ENCODE measurements at places on chromosomes 3 and 15. TPM values are rescaled to one million over a fixed set of nuclear protein-coding genes. Genes with fewer than 3 reads are reported as not detected.

Gene ARPIN
- not detected for total RNA-seq

- no peak overlapping the region for H3K27ac ChIP-seq
- peaks cover 46% of the 10 kb centered on the region for H3K27me3 ChIP-seq
- H3K4me1 ChIP-seq, result peaks cover 2% of the 10 kb centered on the region
- no peaks in the 10 kb centered on the region for H3K36me3 ChIP-seq
Measured at GRCh38 chr15:65069179-65069578, 1.4 kb upstream of the RASL12 start.

GRCh38 chr3:61236556-61236955 is 14.7 kb downstream of the FHIT start:
- no peaks in the 10 kb centered on the region for H3K36me3 ChIP-seq
- H3K4me3 ChIP-seq, result no peak overlapping the region
- H3K27me3 ChIP-seq, result no peaks in the 10 kb centered on the region
- no peak overlapping the region for H3K27ac ChIP-seq
- peaks cover 4% of the 10 kb centered on the region for H3K4me1 ChIP-seq
- DNase-seq, result no peak

- H3K4me1 ChIP-seq, result peaks cover 23% of the 10 kb centered on the region
- DNase-seq, result no peak
- H3K27me3 ChIP-seq, result no peaks in the 10 kb centered on the region
- H3K4me3 ChIP-seq, result no peak overlapping the region
- peaks cover 2% of the 10 kb centered on the region for H3K36me3 ChIP-seq
- no peak overlapping the region for H3K27ac ChIP-seq
Measured at GRCh38 chr3:43159131-43159875, 53.4 kb upstream of the POMGNT2 start.

DNA sequence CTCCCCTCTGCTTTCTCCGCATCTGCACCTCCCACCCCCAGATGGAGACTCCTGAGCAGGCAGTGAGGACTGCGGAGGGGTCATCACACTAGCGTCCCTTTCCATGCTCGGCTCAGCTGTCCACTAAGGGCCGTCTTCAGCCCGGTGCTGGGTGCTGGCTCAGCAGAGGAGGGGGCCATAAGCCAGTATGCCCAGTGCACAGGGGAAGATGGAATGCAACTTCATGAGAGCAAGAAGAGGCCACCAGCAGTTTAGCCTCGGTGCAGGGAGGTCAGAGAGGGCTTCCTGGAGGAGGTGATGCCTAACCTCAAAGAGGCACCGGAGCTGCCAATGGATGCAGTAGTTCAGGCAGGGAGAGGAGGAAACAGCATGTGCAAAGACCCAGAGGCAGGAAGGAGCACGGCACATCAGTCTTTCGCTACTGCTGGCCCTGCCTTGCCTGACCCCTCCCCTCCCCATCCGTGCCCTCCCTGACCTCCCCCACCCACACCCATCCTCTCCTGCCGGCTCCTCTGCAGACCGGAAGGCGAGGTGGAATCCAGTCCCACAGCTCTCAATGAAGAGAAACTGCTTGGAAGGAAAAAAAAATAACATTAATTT is 15.2 kb upstream of the PLXND1 start:
- no peak for DNase-seq
- no peak overlapping the region for H3K4me3 ChIP-seq
- H3K36me3 ChIP-seq, result no peaks in the 10 kb centered on the region
- H3K27ac ChIP-seq, result no peak overlapping the region
- peaks cover 14% of the 10 kb centered on the region for H3K4me1 ChIP-seq

DNA sequence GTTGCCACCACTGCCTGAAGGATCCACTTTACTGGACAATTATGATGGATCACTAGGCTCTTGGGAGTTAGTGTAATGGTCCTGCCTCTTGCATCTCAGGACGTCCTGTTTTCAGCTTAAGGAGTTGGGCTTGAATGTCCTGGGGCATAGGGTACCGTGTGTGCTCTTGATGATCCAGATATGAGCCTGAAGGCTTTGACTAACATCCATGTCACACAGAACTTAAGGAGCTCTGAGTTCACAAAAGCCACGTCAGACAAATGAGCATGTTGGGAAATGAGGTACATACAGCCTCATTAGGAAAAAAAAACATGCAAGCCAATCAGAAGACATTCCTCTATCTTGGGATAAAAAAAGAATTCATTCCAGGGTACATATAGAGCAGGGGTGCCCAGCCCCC is 40.8 kb downstream of the CA12 start:
- H3K4me3 ChIP-seq, result no peak overlapping the region
- no peak for DNase-seq
- peaks cover 2% of the 10 kb centered on the region for H3K4me1 ChIP-seq
- peaks cover 15% of the 10 kb centered on the region for H3K27me3 ChIP-seq

GRCh38 chr3:165389064-165389463 is 192.9 kb upstream of the SLITRK3 start:
- H3K27ac ChIP-seq, result no peak overlapping the region
- H3K4me1 ChIP-seq, result no peaks in the 10 kb centered on the region
- no peak for DNase-seq
- H3K4me3 ChIP-seq, result no peak overlapping the region

- H3K4me3 ChIP-seq, result no peak overlapping the region
- DNase-seq, result no peak
- no peaks in the 10 kb centered on the region for H3K27me3 ChIP-seq
- no peaks in the 10 kb centered on the region for H3K36me3 ChIP-seq
- no peaks in the 10 kb centered on the region for H3K4me1 ChIP-seq
- no peak overlapping the region for H3K27ac ChIP-seq
Measured at GRCh38 chr3:156859578-156859977, 33.4 kb downstream of the LEKR1 start.

DNA sequence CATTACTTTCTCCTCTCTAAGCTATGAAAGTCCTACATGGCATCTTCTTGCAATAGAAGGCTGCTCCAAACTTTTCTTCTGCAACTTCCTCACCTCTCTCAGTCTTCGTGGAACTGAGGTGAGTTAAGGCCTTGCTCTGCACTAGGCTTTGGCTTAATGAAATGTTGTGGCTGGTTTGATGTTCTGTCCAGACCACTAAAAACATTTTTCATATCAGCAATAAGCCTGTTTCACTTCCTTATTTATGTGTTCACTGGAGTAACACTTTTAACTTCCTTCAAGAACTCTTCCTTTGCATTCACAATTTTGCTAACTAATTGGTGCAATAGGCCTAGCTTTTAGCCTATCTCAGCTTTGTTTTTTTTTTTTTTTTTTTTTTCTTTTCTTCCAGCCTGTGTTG is 335.3 kb upstream of the NECTIN3 start:
- DNase-seq, result no peak
- no peak overlapping the region for H3K4me3 ChIP-seq
- H3K36me3 ChIP-seq, result peaks cover 2% of the 10 kb centered on the region
- H3K27ac ChIP-seq, result no peak overlapping the region
- H3K4me1 ChIP-seq, result peaks cover 4% of the 10 kb centered on the region

DNA sequence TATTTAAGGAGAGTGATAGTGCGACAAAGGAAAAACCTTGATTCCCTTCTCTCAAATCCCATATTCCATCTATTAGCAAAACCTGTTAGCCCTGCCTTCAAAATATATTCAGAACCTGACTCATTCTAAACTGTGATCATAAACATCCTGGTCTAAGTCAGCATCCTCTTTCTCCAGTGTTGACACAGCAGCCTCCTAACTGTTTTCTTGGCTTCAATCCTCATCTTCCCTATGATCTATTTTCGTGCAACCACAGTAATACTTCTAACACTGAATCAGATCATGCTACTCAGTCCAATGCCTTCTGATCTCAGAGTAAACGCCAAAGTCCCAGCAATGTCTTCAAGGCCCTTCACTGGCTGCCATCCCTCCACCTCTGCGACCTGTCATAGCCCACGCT is 785.1 kb downstream of the EDEM1 start:
- H3K27me3 ChIP-seq, result no peaks in the 10 kb centered on the region
- no peak overlapping the region for H3K4me3 ChIP-seq
- H3K36me3 ChIP-seq, result no peaks in the 10 kb centered on the region
- H3K27ac ChIP-seq, result no peak overlapping the region
- no peaks in the 10 kb centered on the region for H3K4me1 ChIP-seq
- DNase-seq, result no peak

DNA sequence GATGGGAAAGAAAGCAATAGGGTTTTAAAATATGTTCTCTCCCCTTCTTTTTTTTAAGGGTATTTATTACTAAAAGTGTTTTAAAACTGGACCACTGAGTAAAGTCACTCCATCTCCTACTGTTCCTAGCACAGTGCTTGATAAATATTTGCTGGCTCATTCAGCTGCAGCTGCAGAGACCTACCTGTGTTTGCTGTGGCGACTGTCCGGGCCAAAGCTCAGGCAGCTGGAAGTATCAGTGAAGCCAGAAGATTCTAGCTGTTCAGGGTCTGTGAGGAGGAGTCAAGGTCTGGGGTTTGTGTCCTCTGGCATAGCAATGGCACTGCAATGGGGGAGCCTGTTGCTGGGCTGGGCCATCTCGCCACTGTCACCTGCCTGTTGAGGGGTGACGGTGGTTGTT is 109.9 kb downstream of the RPLP1 start:
- H3K36me3 ChIP-seq, result no peaks in the 10 kb centered on the region
- DNase-seq, result no peak
- no peak overlapping the region for H3K27ac ChIP-seq

- H3K27me3 ChIP-seq, result peaks cover 74% of the 10 kb centered on the region
- peaks cover 15% of the 10 kb centered on the region for H3K4me1 ChIP-seq
- H3K4me3 ChIP-seq, result no peak overlapping the region
- no peak for DNase-seq
- no peak overlapping the region for H3K27ac ChIP-seq
Measured at GRCh38 chr3:129602309-129602708, 4.2 kb downstream of the PLXND1 start.

DNA sequence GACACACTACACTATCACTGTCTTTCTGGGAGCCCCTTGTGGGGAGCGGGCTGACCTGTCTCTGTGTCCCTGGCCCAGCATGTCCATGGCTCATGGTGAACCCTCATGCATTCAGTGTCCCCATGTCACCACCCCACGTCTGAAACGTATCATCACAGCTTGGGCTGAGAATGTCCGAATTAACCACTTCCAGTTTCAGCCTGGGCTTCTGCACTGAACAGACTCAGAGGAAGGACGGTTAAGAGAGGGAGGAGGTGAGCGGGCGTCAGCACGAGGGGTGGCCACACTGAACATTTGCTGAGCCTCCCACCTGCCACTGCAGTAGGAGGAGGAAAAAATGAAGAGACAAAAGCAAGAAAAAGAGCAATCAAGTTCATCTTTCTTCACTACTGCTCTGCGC is 30.5 kb downstream of the ATP2B2 start:
- H3K27me3 ChIP-seq, result peaks cover 22% of the 10 kb centered on the region
- H3K36me3 ChIP-seq, result no peaks in the 10 kb centered on the region
- H3K27ac ChIP-seq, result no peak overlapping the region

Gene LYZL4
- total RNA-seq, result not detected

Gene GOLGA8A
- total RNA-seq, result 256 TPM

DNA sequence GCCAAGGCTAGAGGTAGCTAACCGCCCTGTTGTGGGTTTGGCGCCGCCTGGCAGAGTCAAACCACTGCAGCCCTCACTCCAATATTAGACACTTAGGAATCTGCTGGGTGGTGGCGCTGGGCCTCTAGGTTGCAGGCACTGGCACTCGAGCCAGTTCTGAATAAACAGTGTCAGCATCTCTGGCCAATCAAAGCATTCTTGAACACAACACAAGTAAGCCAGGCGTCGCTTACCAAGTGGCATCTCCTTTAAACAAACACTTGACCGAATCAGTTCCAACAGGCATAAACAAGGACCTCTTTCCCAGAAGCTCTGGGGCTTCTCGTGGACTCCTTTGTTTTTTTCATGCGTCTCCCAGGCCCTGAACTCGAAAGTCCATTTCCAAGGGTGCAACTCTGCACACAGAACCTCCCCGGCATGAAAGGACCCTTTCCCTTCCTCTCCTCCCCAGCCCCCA is 82.3 kb downstream of the LRIG1 start:
- no peak for DNase-seq
- H3K4me1 ChIP-seq, result peaks cover 12% of the 10 kb centered on the region
- no peak overlapping the region for H3K27ac ChIP-seq
- H3K27me3 ChIP-seq, result no peaks in the 10 kb centered on the region
- H3K4me3 ChIP-seq, result no peak overlapping the region

DNA sequence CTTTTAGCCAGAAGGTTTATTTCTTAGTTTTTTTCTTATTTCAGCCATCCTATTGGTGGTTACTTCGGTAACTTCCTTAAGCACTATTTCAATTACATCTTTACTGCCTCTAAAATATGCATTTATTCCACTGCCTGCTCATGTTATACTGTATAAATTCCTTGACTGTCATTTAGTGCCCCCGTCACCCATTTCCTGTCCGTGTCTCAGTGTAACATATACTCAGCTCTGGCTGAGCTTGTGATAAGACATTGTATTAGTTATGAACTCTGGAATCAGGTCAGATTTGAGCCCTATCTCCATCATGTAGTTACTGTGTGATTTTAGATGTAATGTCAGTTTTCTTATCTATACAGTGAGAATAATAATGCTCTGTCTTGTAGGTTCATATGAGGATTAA is 24.2 kb downstream of the PIAS1 start:
- no peak overlapping the region for H3K4me3 ChIP-seq
- peaks cover 9% of the 10 kb centered on the region for H3K36me3 ChIP-seq
- no peak overlapping the region for H3K27ac ChIP-seq
- DNase-seq, result no peak
- no peaks in the 10 kb centered on the region for H3K27me3 ChIP-seq

Gene CLASP2
- total RNA-seq, result 55.1 TPM

GRCh38 chr15:89112341-89112971 is 24.2 kb downstream of the ABHD2 start:
- H3K4me1 ChIP-seq, result peaks cover 13% of the 10 kb centered on the region
- DNase-seq, result peak; percentile 51
- no peak overlapping the region for H3K4me3 ChIP-seq

- H3K27me3 ChIP-seq, result peaks cover 20% of the 10 kb centered on the region
- H3K4me3 ChIP-seq, result no peak overlapping the region
- H3K4me1 ChIP-seq, result peaks cover 15% of the 10 kb centered on the region
- no peak overlapping the region for H3K27ac ChIP-seq
- H3K36me3 ChIP-seq, result no peaks in the 10 kb centered on the region
- no peak for DNase-seq
Measured at GRCh38 chr15:67303490-67304363, 49.1 kb downstream of the IQCH start.

DNA sequence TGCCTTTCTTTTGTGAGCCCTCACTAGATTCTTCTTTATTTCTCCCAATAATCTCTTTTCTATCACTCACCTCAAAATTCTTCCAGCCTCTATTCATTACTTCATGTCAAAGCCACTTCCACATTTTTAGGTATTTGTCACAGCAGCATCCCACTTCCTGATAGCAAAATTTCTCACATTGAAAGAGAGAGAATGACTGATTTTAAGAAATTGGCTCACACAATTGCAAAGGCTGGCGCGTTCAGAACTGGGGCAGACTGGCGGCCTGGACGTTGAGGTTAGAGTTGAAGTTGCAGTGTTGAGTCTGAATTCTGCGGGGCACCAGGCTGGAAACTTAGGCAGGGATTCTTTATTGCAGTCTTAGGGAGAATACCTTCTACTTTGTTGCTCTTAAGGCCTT is 117.9 kb downstream of the LRRC28 start:
- no peak overlapping the region for H3K27ac ChIP-seq
- no peaks in the 10 kb centered on the region for H3K27me3 ChIP-seq
- no peak overlapping the region for H3K4me3 ChIP-seq
- peak; percentile 43 for DNase-seq
- peaks cover 34% of the 10 kb centered on the region for H3K36me3 ChIP-seq
- H3K4me1 ChIP-seq, result peaks cover 20% of the 10 kb centered on the region

Measured in activated CD8-positive, alpha-beta memory T cell treated with anti-CD3 and anti-CD28 coated beads, Interleukin-2, amount 10 ng/mL, durations not matched to agents 7 days and 5 days (primary cell).